ENCODE measurements at places on chromosomes 5 and 9. TPM values are rescaled to one million over a fixed set of nuclear protein-coding genes. Genes with fewer than 3 reads are reported as not detected.

The PHF24 gene
- 0.26 TPM for polyA plus RNA-seq

The ROR2 gene
- 20.2 TPM for polyA plus RNA-seq

The SLC25A2 gene
- polyA plus RNA-seq, result not detected

The PALM2AKAP2 gene
- 10.8 TPM for polyA plus RNA-seq

The TNC gene
- 228 TPM for polyA plus RNA-seq

The SLC6A7 gene
- 0.13 TPM for polyA plus RNA-seq

The SHISAL2B gene
- polyA plus RNA-seq, result not detected

The RNF183 gene
- polyA plus RNA-seq, result 6.8 TPM

The PCDHA9 gene
- polyA plus RNA-seq, result 0.06 TPM

The KCNMB1 gene
- 1.2 TPM for polyA plus RNA-seq

The ZNF79 gene
- polyA plus RNA-seq, result 6.6 TPM

The FGF18 gene
- polyA plus RNA-seq, result 0.79 TPM

The TRMO gene
- polyA plus RNA-seq, result 12.7 TPM

The TRIM14 gene
- 2.7 TPM for polyA plus RNA-seq

The LIFR gene
- polyA plus RNA-seq, result 76.3 TPM

The MSX2 gene
- polyA plus RNA-seq, result 0.70 TPM

The TTC1 gene
- polyA plus RNA-seq, result 66.3 TPM

The HACD4 gene
- 3.3 TPM for polyA plus RNA-seq

The TAF11L5 gene
- not detected for polyA plus RNA-seq

The LECT2 gene
- 1.3 TPM for polyA plus RNA-seq

The NXNL2 gene
- 3.0 TPM for polyA plus RNA-seq

The HMCN2 gene
- 0.40 TPM for polyA plus RNA-seq

The GABRA6 gene
- 0.24 TPM for polyA plus RNA-seq

The MACIR gene
- polyA plus RNA-seq, result 22.0 TPM

The PRELID2 gene
- polyA plus RNA-seq, result 10.1 TPM

The IFNA6 gene
- not detected for polyA plus RNA-seq

The C5orf52 gene
- polyA plus RNA-seq, result not detected

The WDR31 gene
- polyA plus RNA-seq, result 2.8 TPM

The ECSCR gene
- polyA plus RNA-seq, result 22.8 TPM

The DHX29 gene
- 43.5 TPM for polyA plus RNA-seq

The ENTPD2 gene
- polyA plus RNA-seq, result 6.8 TPM

The PCDHGA1 gene
- polyA plus RNA-seq, result 1.1 TPM

The FKTN gene
- 25.3 TPM for polyA plus RNA-seq

The QSOX2 gene
- polyA plus RNA-seq, result 14.3 TPM

The MYORG gene
- 2.9 TPM for polyA plus RNA-seq

The ATOX1 gene
- 111 TPM for polyA plus RNA-seq

The KIF4B gene
- polyA plus RNA-seq, result 0.27 TPM

The EFCAB9 gene
- not detected for polyA plus RNA-seq

The PCDHB7 gene
- polyA plus RNA-seq, result 5.9 TPM

The PCDHA6 gene
- 0.49 TPM for polyA plus RNA-seq

The FOXI1 gene
- polyA plus RNA-seq, result 5.2 TPM

The ADGRV1 gene
- polyA plus RNA-seq, result 10.4 TPM

The HAPLN1 gene
- 6.6 TPM for polyA plus RNA-seq

The SLC9A3 gene
- 38.2 TPM for polyA plus RNA-seq
